ENCODE measurements at places on chromosomes 4 and X. TPM values are rescaled to one million over a fixed set of nuclear protein-coding genes. Genes with fewer than 3 reads are reported as not detected.

DNA sequence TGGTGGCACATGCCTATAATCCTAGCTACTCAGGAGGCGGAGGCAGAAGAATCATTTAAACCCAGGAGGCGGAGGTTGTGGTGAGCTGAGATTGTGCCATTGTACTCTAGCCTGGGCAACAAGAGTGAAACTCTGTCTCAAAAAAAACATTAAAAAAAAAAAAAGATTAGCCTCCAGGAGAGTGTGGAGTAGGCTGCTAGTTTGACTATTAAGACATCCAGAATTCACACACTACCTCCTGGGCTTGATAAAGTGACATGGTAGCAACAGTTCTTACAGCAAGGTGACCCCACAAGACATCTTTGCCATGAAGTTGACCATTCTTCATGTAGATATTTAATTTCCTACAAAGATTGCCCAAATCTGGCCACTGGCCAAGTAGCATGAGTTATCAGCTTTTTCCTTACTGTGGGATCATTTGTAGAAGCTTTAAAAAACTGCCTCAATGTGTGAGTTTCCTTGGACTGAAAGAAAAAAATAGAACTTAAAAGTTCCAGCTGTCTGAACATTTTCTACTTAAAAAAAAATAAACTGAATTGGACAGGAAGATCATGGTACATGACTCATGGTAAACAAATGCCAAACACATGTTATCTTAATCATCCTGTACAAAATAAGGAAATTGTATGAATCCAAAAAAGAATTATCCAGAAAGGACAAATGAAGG, 35.3 kb upstream of the SPRY1 start:
- no peak for DNase-seq

GRCh38 chr4:164892018-164892417, 15.0 kb downstream of the APELA start:
- DNase-seq: no peak

DNA sequence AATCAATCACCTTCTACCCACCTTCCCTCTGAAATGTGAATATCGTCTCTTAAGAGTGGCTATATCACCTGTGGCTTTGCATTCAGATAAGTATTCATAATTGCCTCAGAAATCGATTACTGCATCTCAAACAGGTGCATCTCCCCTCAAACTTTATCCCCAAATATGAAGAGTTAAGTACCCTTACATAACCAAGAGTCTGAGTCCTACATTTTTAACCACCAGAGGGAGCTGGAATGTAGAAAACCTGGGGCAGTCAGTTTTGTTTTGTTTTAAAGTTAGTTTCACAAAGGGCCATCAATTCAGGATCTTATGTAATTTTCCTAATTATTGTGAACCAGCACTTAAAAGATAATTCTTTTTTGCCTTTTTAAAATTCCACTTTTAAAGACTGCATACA, 5.7 kb downstream of the TCEANC start:
- no peak for DNase-seq

- DNase-seq: no peak
Measured at GRCh38 chr4:104596189-104596588, 101.5 kb upstream of the CXXC4 start.

Gene AMTN
- total RNA-seq: not detected

Gene DGAT2L6
- not detected for total RNA-seq

DNA sequence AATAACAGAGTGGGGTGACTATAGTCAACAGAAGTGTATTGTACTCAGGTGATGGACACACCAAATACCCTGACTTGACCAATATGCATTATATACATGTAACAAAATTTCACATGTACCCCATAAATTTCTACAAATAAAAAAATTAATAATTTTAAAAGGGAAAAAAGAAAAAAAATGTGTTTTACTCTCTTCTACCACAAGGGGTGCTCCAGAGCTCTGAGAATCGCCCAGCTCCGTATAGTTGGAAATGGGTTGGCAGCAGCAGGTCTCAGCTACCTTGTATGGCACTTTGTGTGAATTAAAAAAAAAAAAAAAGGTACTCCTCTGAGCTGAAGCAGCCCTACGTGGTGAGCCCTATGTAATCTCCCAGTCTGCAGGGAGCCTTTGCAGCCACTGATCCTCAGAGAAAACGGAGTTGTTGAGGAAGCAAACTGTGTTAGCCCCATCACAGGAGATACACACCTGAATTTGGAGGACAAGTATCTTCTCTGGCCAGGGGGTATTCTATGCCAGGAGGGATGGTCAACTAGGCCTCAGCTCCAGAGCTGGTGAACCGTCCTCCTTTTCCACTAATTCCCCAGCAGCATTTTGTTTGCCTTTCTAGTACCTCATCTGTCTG, 17.2 kb upstream of the POLA1 start:
- DNase-seq: no peak

All from T-helper 17 cell (primary cell).